ENCODE measurements at places on chromosomes 12 and 14.

GRCh38 chr12:92123780-92124688 lies 21.6 kb downstream of the BTG1 start:
- no peak for DNase-seq

DNA sequence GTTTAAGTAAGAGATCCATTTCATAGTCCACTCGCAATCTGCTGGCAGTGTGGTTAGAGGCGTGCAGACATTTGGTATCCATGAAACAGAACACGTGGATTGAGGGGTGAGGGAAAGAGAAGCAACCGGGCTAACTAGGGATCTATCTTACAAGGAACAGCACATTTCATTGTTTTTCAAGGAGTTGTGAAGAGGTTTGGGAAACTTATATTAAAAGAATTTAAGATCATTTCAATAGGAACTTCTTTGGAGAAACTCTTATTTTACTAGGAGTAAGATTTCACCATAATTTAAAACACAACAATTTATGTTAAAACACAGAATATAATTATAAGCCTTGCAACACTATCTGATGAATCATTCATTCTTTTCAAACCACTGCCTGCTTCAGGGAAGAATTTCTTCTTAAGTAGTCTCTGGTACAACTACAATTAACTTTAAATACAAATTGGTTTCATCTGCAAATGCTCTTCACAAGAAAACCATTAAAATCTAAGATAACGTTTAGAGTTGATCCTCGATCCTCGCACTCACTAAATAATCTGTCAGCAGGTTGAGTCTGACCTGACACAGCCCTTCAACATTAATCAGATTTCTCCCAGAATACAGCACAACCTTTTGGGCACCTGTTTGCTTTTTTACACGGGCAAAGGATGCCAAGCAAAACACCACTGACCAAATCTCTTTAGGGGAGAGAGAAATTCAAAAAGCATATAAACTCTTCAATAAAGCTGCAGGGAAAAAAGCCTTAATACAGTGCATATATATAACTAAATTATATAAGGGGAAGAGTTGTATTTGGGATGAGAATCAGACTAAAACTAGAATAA lies 27.3 kb downstream of the PPTC7 start:
- DNase-seq, result no peak

DNA sequence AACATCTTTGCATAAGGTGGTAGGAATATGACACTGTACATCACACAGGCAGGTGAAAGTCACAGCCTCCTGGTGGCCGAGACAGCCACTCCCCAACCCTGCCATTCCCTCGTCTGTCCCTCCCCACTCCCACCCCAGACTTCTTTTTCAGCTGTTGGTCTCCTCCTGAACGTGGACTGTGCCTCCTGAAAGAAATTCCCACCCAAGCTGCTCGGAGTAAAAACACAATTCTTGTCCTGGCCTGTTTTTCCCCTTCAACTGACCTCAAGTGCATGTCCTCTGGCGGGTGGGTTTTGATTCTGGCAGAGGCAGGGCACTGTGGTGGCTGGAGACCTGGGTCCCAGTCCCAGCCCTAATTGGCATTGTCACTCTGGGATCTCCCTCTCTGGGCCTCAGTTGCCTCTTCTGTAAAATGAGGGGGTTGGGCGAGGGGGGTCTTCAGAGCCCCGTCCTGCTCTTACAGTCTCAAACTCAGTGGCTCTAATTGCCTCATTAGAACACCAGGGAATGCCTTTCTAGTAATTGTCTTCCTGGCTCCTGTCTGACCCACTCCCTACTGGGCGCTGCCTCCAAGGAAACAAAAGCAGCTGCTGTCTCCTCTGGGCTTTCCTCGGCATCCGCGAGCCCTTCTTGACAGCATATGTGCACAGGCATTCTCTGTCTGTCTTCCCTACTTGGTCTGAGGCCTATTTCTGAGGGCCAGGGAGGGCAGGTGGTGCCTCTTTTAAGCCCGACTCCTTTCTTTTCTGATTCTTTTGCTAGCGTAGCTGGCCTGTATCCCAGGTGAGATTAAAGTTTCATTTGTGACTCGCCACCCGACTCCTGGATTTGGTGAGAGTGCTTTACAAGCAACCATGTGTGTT lies 186.6 kb upstream of the RMST start:
- DNase-seq, result no peak

DNA sequence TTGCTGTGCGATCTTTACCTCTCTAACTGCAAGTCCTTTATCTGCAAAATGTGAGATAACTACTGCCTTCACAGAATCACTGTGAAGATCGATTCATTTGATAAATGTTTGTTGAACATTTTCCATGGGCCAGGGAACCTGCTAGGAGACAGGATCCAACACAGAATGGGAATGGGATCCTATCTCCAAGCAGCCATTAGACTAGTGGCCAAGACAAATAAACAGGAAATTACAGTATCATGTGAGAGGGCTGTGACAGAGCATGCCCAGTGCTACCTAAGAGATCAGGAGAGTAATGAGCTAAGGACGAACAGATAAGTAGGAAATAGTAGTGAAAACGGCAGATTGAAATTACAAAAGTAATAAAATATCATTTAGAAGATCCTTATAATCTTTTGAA lies 105.7 kb downstream of the GRIN2B start:
- no peak for DNase-seq
